ENCODE measurements at places on chromosomes 5 and 9.

DNA sequence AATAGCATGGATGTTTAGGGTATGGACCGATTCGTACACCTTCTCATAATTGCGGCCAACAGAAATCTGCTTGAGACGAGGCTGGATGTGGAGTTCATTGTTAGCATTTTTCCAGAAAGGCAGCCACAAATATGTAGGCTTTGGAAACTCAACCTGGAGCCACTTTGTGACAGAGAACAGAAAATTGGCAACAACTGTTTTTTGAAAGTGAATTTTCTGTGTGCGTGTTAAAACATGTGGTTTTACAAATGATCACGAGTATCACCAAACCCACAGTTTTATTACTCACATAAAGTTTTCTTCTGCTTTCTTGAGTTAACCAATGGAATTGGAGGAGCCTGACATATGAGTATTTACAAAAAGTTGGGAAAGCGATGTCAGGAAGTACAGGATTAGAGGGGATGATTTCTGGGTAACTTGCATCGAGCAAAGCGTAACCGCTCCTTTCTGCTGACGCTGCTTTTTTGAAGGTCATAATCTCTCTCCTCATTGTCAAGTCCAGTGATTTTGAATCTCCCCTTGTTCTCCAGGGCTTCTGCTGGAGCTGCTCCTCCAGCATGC lies 138.5 kb upstream of the TAF11L2 start:
- no peaks in the 10 kb centered on the region for H3K36me3 ChIP-seq
- H3K27me3 ChIP-seq: no peaks in the 10 kb centered on the region
- DNase-seq: no peak
- no peak overlapping the region for H3K4me3 ChIP-seq
- peaks cover 3% of the 10 kb centered on the region for H3K4me1 ChIP-seq

- H3K36me3 ChIP-seq: no peaks in the 10 kb centered on the region
- H3K27me3 ChIP-seq: no peaks in the 10 kb centered on the region
- DNase-seq: no peak
- no peak overlapping the region for H3K4me3 ChIP-seq
- no peak overlapping the region for H3K27ac ChIP-seq
Observed at GRCh38 chr5:126007841-126008240, 415.4 kb upstream of the GRAMD2B start.

DNA sequence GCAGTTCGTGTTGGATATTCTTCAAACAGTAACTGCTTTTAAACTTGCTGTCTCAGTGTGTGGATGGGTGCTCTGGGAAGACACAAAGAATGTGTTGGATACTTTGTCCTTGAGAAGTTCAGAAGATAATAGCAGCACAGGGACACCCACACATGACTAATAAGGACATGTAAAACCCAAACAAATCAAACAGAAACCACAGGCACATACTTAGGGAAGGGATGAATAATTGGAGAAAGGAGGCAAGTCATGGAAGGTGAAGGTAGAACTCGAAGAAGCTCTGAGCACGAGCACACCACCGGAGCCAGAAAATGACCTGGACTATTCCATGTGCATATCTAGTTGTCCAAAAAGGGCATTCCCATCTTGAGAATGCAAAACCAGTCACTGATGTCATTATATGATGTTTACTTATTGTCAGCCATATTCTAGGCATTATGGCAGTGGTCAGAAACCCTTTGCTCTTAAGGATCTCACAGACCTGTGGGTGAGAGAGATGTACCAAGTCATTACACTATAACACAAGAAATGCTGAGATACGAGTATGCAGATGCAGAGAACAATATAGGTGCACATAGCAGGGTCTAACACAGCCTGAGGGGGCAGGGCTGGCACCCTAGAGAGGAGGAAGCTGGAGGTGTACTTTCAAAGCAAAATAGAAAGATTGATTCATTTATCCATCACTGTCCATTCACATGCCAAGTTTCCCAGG lies 152.9 kb downstream of the PIK3R1 start:
- H3K4me3 ChIP-seq: no peak overlapping the region
- no peak overlapping the region for H3K27ac ChIP-seq
- H3K27me3 ChIP-seq: no peaks in the 10 kb centered on the region
- H3K36me3 ChIP-seq: no peaks in the 10 kb centered on the region
- no peak for DNase-seq
- no peaks in the 10 kb centered on the region for H3K4me1 ChIP-seq

DNA sequence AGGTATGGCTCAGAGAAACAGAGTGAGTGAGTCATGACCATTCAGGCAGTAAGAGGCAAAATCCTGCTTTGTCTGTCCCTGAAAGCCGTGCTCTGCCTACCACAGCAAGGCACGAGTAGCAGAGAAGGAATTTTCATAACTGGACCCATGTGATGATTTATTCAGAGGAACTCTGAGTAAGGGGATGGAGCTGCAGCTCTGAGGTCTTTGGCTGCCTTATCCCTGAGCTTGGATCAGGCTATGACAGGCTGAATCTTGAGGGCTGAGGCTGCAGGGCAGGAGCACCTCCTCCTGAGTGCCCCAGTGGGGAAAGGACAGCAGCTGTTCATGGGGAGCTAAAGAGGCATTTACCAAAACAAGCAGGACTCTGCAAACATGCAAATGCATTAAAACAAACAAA lies 183.4 kb downstream of the PAPPA start:
- no peak overlapping the region for H3K27ac ChIP-seq
- DNase-seq: no peak
- H3K27me3 ChIP-seq: peaks cover 25% of the 10 kb centered on the region
- peaks cover 28% of the 10 kb centered on the region for H3K4me1 ChIP-seq
- no peaks in the 10 kb centered on the region for H3K36me3 ChIP-seq

GRCh38 chr5:65020492-65020891 lies 251.8 kb downstream of the CWC27 start:
- no peaks in the 10 kb centered on the region for H3K27me3 ChIP-seq
- H3K27ac ChIP-seq: no peak overlapping the region
- no peak for DNase-seq
- no peaks in the 10 kb centered on the region for H3K36me3 ChIP-seq

DNA sequence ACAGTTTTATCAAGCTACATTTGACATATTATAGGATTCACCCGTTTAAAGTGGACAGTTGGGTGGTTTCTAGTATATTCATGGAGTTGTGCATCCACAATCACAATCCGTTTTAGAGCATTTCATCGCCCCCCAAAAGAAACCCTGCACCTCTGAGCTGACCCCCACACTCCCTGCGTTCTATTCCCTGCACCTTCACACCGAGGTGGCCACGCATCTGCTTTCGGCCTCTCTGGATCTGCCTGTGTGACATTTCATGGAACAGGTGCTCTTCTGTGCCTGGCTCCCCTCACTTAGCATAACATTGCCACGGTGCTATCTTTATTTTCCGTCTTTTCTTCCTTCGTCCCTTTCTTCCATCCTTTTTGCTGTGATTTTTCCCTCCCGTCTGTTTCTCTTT lies 32.7 kb downstream of the HRH2 start:
- DNase-seq: no peak
- H3K36me3 ChIP-seq: no peaks in the 10 kb centered on the region
- H3K27ac ChIP-seq: no peak overlapping the region
- H3K4me1 ChIP-seq: no peaks in the 10 kb centered on the region
- no peak overlapping the region for H3K4me3 ChIP-seq
